Neural crest cell (in vitro differentiated cells): ENCODE measurements at places on chromosomes 7 and 10. TPM values are rescaled to one million over a fixed set of nuclear protein-coding genes. Genes with fewer than 3 reads are reported as not detected.

Gene SEMA3A
- total RNA-seq = 21.7 and 24.7 TPM in 2 replicates

Gene CELF2
- 77.6 and 82.8 TPM in 2 replicates for total RNA-seq

Gene FBXL13
- total RNA-seq = 2.1 TPM in 2 replicates

Gene CFAP58
- 0.44 and 0.45 TPM in 2 replicates for total RNA-seq

GRCh38 chr7:66303454-66304155, 98.5 kb downstream of the TPST1 start:
- no peak for DNase-seq

Gene TMEM176B
- 2.2 and 3.1 TPM in 2 replicates for total RNA-seq

- DNase-seq = no peak
These were observed 31.4 kb upstream of the CREB3L2 start for GRCh38 chr7:138033241-138033640.

Gene MMD2
- total RNA-seq = 0.25 TPM in 1 of 2 replicates, not detected in the other

DNA sequence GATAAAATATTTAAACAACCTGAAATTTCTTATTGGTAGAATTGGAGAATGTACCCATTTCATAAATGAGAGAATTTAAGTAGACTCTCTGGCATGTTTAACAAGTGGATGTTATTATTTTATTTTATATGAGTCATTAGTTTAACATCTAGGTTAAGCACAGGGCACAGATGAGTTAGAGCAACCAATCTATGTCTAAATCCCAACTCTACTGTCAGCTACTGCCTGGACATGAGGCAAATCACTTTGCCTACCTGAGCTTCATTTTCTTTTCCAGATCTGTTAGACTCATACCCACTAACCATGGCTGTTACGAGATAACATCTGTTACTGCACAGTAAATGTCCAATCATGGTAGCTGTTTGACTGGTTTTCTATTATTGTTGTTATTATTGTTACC, 251.1 kb downstream of the INHBA start:
- no peak for DNase-seq

DNA sequence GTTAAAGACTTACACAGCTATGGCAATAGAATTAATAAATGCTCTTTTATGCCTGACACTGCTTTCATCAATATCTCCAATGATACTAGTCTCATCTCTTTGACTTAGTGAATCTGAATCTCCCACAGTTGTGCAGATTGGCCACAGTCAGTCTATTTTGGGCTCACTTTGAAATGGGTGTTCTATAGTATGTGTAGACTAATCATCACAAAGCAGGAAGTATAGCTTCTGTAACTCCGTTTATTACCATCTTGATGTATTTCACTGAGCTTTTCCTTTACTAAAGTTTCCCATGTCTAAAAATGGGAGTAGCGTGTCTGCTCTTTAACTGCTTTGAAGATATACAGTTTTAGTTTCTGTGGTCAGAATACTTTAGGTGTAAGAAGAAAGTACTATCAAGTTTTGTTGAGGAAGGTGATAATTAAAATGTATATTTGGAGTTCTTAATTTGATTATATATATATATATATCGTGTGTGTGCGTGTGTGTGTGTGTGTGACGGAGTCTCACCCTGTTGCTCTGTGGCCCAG, 70.1 kb downstream of the ST7 start:
- no peak for DNase-seq
